ENCODE measurements at places on chromosomes 7 and 10.

GRCh38 chr7:96654630-96655188 lies 54.9 kb downstream of the SEM1 start:
- no peak for DNase-seq

DNA sequence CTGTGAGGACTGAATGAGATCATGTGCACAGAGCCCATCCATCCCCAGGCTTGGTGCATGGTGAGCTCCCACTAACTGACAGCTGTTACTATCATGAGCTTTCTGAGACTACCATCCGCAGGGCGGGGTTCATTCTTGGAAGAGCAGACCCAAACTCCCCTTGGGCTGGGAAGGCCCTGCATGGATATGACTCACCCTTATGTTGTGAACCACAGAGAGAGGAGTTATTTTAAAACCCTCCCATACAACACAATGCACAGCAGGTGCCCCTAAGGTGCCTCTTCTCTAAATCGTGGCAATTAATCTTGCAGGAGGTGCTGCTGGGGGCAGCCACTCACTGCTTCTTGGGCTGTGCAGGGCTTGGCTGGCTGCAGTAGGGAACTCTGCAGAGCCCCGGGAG lies 219.1 kb downstream of the GFRA1 start:
- DNase-seq: no peak

- no peak for DNase-seq
These were observed 35.7 kb upstream of the ATXN7L1 start for GRCh38 chr7:105911961-105912575.

- peak; percentile 13 for DNase-seq
These were observed 78.2 kb downstream of the MGMT start for GRCh38 chr10:129545261-129545660.

DNA sequence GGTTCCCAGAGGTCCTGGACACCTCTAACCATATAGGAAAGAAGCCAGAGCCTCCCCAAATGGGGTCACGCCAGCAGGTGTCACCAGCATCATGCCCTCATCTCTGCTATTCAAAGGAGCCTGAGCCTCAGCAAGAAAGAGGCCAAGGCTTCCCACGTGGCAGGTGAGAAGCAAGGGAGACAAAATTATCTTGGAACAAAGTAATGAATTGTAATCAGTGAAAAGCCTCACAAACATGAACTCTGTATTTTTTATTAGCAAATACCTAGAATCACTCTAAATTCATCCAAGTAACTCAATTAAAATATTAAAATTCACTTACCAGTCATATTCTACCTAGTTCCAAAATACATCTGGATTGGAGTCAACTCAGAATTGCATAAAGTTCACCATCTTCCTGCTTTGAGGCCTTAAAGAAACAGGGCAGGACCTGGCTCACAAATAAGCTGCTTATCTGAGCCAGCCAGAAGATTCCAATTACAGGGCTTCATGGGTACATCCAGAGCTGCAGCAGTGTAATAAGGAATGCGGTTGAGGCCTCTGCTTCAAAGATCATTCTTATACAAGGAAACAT lies 68.7 kb downstream of the SGMS1 start:
- DNase-seq: peak; percentile 45

Data from fibroblast of skin of right quadriceps (primary cell).